CD4-positive, alpha-beta memory T cell (primary cell): ENCODE measurements at places on chromosomes 11 and 22. TPM values are rescaled to one million over a fixed set of nuclear protein-coding genes. Genes with fewer than 3 reads are reported as not detected.
A peak's percentile ranks its signal among the peaks of the same experiment; 100 is the strongest.

CALCA gene
- polyA plus RNA-seq, result not detected

LDLRAD3 gene
- not detected for polyA plus RNA-seq

ACTN3 gene
- polyA plus RNA-seq, result not detected

DNA sequence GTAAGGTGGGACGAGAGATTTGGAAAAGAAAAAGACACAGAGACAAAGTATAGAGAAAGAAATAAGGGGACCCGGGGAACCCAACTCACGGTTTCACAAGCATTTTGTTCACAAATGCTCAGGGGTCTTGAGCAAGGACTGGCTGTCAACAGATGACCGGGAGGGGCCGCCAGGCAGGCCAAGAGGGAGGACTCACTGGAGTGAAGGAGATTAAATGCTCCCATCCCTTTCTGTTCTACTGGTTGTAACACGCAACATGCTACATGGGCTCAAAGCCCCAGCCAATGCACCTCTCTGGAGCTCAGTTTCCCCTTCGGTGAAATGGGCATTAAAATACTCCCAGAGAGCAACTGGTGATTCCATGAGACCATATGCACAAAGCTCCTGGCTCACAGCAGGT lies 13.4 kb downstream of the SHANK2 start:
- no peak for DNase-seq

- peak; percentile 19 for DNase-seq
These were observed 816 bp upstream of the PLEKHA7 start for GRCh38 chr11:17014833-17015626.
